CD14-positive monocyte (primary cell): ENCODE measurements at places on chromosomes 3 and 15. TPM values are rescaled to one million over a fixed set of nuclear protein-coding genes. Genes with fewer than 3 reads are reported as not detected.

Gene FAM174B
- 4.7 TPM for polyA plus RNA-seq

Gene LRRK1
- 1.7 TPM for polyA plus RNA-seq

Gene HHLA2
- 0.13 TPM for polyA plus RNA-seq

Gene GOLGA8Q
- polyA plus RNA-seq, result not detected

Gene TMCO5A
- polyA plus RNA-seq, result not detected

Gene STAC
- polyA plus RNA-seq, result 0.10 TPM

Gene TMEM108
- polyA plus RNA-seq, result not detected

Gene SPSB4
- polyA plus RNA-seq, result not detected

Gene LXN
- polyA plus RNA-seq, result 1.9 and 2.6 TPM in 2 replicates

Gene SHISA5
- 147 and 215 TPM in 2 replicates for polyA plus RNA-seq

Gene CLDN16
- polyA plus RNA-seq, result not detected

Gene IGSF11
- not detected for polyA plus RNA-seq

Gene TBC1D2B
- polyA plus RNA-seq, result 6.2 TPM

Gene ACTC1
- polyA plus RNA-seq, result not detected

Gene ZNF80
- not detected for polyA plus RNA-seq

Gene ALDH1L1
- not detected for polyA plus RNA-seq

Gene GOLGA6L10
- polyA plus RNA-seq, result 0.08 and 0.12 TPM in 2 replicates

Gene HCLS1
- polyA plus RNA-seq, result 475 TPM

Gene CHRM5
- polyA plus RNA-seq, result not detected

Gene CIAO2A
- polyA plus RNA-seq, result 261 TPM

Gene CSTA
- 582 TPM for polyA plus RNA-seq

Gene CPNE9
- not detected for polyA plus RNA-seq

Gene ATP10A
- 0.92 TPM for polyA plus RNA-seq

Gene OIP5
- 0.22 TPM for polyA plus RNA-seq

Gene SLC30A4
- polyA plus RNA-seq, result 0.05 TPM

Gene GUCA1C
- not detected in 2 replicates for polyA plus RNA-seq

Gene FANCD2OS
- not detected in 2 replicates for polyA plus RNA-seq

Gene CNBP
- polyA plus RNA-seq, result 946 TPM

Gene FAM3D
- polyA plus RNA-seq, result 0.71 TPM

Gene CRABP1
- polyA plus RNA-seq, result not detected

Gene MYO5C
- polyA plus RNA-seq, result not detected

Gene SLC51B
- polyA plus RNA-seq, result not detected in 2 replicates

Gene CFAP100
- polyA plus RNA-seq, result not detected

Gene MOBP
- not detected in 2 replicates for polyA plus RNA-seq

Gene FBN1
- polyA plus RNA-seq, result 0.06 and 0.29 TPM in 2 replicates

Gene CCNDBP1
- 77.3 and 79.2 TPM in 2 replicates for polyA plus RNA-seq

Gene SLC2A2
- polyA plus RNA-seq, result not detected

Gene SPINK8
- not detected for polyA plus RNA-seq

Gene TRPM7
- 6.2 and 22.4 TPM in 2 replicates for polyA plus RNA-seq

Gene KATNBL1
- polyA plus RNA-seq, result 5.1 and 16.5 TPM in 2 replicates

Gene ALDH1A3
- not detected for polyA plus RNA-seq

Gene PCOLCE2
- not detected in 2 replicates for polyA plus RNA-seq

Gene VGLL3
- polyA plus RNA-seq, result not detected in 2 replicates

Gene TM6SF1
- polyA plus RNA-seq, result 13.5 and 21.3 TPM in 2 replicates

Gene ZIC4
- polyA plus RNA-seq, result not detected

Gene GOLGA6A
- polyA plus RNA-seq, result 0.03 TPM in 1 of 2 replicates, not detected in the other

Gene NPAP1
- polyA plus RNA-seq, result not detected

Gene ELL3
- 0.29 and 0.60 TPM in 2 replicates for polyA plus RNA-seq

Gene SPATA12
- 0.16 TPM for polyA plus RNA-seq

Gene MYLK
- polyA plus RNA-seq, result 1.3 TPM

Gene TMEM45A
- polyA plus RNA-seq, result 0.97 TPM

Gene POU1F1
- polyA plus RNA-seq, result not detected in 2 replicates

Gene ITIH1
- polyA plus RNA-seq, result 0.75 TPM

Gene SH3GL3
- polyA plus RNA-seq, result not detected
